ENCODE measurements at places on chromosomes 7 and 10.

- no peak for DNase-seq
These were observed 370.0 kb upstream of the IGFBP3 start for GRCh38 chr7:46291050-46291438.

GRCh38 chr7:71386152-71386785 is 254.3 kb downstream of the GALNT17 start:
- no peak for DNase-seq

GRCh38 chr10:10508211-10508610 is 509.5 kb upstream of the CELF2 start:
- no peak for DNase-seq

- DNase-seq: no peak
These were observed 55.5 kb upstream of the CALD1 start for GRCh38 chr7:134723892-134724291.

GRCh38 chr7:3188946-3189345 is 112.1 kb upstream of the SDK1 start:
- DNase-seq: no peak

GRCh38 chr10:80492848-80493521 is 38.9 kb downstream of the TSPAN14 start:
- DNase-seq: no peak

GRCh38 chr7:2019711-2020511 is 212.8 kb downstream of the MAD1L1 start:
- DNase-seq: no peak

DNA sequence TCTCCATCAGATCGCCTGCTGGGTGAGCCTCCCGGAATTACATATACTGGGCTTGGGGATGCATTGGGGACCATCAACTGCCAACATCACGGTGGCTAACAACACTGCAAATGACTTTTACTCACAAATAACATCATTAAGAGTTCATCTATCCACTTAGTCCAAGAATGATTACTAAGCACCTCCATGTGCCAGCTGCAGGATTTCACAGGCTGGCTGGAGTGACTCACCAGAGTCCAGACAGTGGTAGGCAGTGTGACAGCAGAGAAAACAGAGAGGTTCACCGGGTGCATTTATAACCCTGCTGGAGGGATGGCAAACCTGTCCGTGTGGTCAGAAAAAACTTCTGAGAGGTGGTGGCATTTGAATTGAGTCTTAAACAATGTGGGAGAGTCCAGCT is 3.2 kb upstream of the IGFBP3 start:
- no peak for DNase-seq

GRCh38 chr10:98431016-98431415 is 15.7 kb downstream of the HPS1 start:
- no peak for DNase-seq
